Suprapubic skin (tissue), 4 donors: ENCODE measurements at places on chromosomes 2 and 18. TPM values are rescaled to one million over a fixed set of nuclear protein-coding genes. Genes with fewer than 3 reads are reported as not detected.

- DNase-seq: no peak
- no peaks in the 10 kb centered on the region for H3K27me3 ChIP-seq
- peaks cover 10% of the 10 kb centered on the region for H3K4me1 ChIP-seq
- no peaks in the 10 kb centered on the region for H3K36me3 ChIP-seq
- H3K27ac ChIP-seq: no peak overlapping the region
- H3K4me3 ChIP-seq: no peak overlapping the region
Measured at GRCh38 chr2:159521272-159521671, 95.1 kb downstream of the BAZ2B start.

GRCh38 chr2:183242937-183243336 lies 118.7 kb downstream of the NUP35 start:
- no peak overlapping the region for H3K27ac ChIP-seq
- H3K4me1 ChIP-seq: no peaks in the 10 kb centered on the region
- H3K27me3 ChIP-seq: no peaks in the 10 kb centered on the region
- H3K36me3 ChIP-seq: no peaks in the 10 kb centered on the region
- DNase-seq: no peak

DNA sequence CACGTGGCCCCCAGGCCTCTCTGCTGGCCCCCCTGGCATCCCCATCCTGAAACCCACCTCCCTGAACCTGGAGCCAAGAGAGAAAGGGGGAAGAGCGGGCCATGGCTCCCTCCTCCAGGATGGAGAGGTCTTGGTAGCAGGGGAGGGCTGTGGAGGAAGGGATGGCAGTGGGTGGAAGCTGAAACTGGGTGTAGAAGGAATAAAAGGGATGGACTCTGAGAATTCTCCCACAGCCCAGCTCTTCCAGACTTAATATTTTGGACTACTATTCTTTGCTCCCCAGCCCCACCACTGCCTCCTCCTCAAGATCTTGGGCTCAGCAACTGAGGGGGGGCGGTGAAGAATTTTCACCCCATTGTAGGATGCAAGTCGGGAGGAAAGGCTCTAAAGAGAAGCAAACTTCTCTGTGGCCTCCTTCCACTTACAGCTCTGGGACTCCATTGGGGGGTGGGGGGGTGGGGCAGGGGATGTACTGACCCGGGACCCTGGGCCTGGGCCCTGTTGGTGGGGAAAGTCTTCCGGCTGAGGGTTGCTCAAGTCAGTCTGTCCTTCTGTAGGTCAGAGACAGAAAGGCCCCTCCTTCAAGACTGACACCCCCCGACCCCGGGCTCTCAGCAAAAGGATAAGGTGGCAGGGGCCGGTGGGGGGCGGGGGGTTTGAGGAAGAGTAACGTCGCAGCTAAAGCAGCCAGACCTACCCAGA lies 501 bp downstream of the TNS1 start:
- H3K36me3 ChIP-seq: no peaks in the 10 kb centered on the region
- H3K4me1 ChIP-seq: peaks cover 62% of the 10 kb centered on the region
- DNase-seq: no peak
- H3K4me3 ChIP-seq: peak overlapping the region; percentile 46

DNA sequence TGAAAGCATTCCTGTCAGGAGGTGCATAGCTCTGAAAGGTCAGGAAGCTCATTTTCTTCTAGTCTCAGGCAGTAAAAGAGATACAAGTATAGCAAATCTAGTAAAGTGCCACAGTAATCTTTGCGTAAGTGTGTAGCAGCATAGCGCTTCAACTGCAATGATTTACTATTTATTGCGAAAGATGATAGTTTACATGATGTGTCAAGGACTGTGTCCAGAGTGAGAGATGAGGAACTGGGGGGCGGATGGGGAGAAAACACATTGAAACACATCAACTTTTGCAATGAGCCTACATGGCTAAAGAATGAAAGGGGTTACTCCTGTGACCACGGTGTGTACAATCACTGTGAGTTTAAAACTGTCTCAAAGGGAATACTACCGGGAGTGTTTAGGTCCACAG lies 644.4 kb downstream of the GALR1 start:
- H3K4me3 ChIP-seq: no peak overlapping the region
- DNase-seq: no peak
- no peaks in the 10 kb centered on the region for H3K4me1 ChIP-seq

DNA sequence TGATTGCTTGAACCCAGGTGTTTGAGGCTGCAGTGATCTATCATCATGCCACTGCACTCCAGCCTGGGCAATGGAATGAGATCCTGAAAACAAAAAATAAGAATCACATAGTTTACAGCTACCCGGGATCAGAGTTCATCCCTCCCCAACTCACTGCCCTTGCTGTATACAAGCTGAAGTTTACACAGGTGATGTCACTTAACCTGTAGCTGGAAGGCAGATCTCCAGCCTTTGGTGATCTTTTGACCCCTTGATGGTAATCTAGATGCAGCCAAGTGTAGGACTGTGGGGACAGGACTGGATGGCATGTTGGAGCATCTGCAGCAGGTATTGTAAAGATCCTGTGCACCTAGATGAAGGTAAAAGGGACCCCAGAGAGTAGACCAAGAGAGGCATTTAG lies 66.7 kb upstream of the SLC14A2 start:
- H3K36me3 ChIP-seq: no peaks in the 10 kb centered on the region
- DNase-seq: no peak
- H3K4me3 ChIP-seq: no peak overlapping the region
- no peak overlapping the region for H3K27ac ChIP-seq
- no peaks in the 10 kb centered on the region for H3K27me3 ChIP-seq

GRCh38 chr2:83162421-83162820 lies 1296.7 kb downstream of the SUCLG1 start:
- no peak overlapping the region for H3K4me3 ChIP-seq
- no peaks in the 10 kb centered on the region for H3K27me3 ChIP-seq
- no peaks in the 10 kb centered on the region for H3K4me1 ChIP-seq

- H3K36me3 ChIP-seq: no peaks in the 10 kb centered on the region
- H3K4me3 ChIP-seq: no peak overlapping the region
- no peak for DNase-seq
Measured at GRCh38 chr2:219419331-219420197, 1.4 kb downstream of the DES start.

- no peaks in the 10 kb centered on the region for H3K36me3 ChIP-seq
- H3K4me3 ChIP-seq: no peak overlapping the region
- H3K27me3 ChIP-seq: no peaks in the 10 kb centered on the region
Measured at GRCh38 chr2:239550357-239550756, 149.5 kb upstream of the HDAC4 start.

DNA sequence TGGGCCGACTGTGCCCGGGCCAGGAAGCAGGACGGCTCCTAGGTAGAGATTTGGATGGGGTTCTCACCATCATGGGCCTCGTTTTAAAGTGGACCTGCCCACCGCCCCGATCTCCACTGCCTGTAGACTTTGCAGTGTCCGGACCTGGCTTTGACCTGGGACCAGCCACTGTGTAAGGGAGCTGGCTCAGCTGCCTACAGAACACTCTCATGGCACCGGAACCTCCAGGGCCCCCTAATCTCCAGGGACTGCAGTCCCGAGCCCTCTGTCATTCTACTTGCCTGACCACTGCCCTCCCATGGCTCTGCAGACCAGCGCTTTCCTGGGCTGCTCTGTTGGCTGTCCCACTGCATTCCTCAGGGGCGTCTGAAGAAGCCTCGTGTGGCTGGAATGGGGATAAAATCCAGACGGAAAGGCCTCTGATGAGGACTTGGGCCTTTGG lies 120.8 kb downstream of the GLI2 start:
- H3K4me3 ChIP-seq: no peak overlapping the region
- H3K27me3 ChIP-seq: no peaks in the 10 kb centered on the region
- no peak for DNase-seq
- no peaks in the 10 kb centered on the region for H3K36me3 ChIP-seq
- H3K4me1 ChIP-seq: peaks cover 34% of the 10 kb centered on the region
- no peak overlapping the region for H3K27ac ChIP-seq

- H3K36me3 ChIP-seq: no peaks in the 10 kb centered on the region
- H3K4me3 ChIP-seq: no peak overlapping the region
Measured at GRCh38 chr2:169118060-169118459, 48.7 kb downstream of the DHRS9 start.

The C1D gene
- total RNA-seq: 19.8 TPM

The ADCYAP1 gene
- not detected for total RNA-seq

The MOCOS gene
- 9.2 TPM for total RNA-seq

The BIRC6 gene
- 107 TPM for total RNA-seq

The GPC1 gene
- total RNA-seq: 148 TPM

The POTEI gene
- not detected for total RNA-seq

The TFCP2L1 gene
- 46.6 TPM for total RNA-seq

The CFC1 gene
- total RNA-seq: not detected
